Breast epithelium (tissue), 4 donors: ENCODE measurements at places on chromosomes 13 and 19.

- peak; percentile 76 for DNase-seq
Observed at GRCh38 chr19:7550987-7551761, 15.7 kb downstream of the PNPLA6 start.

DNA sequence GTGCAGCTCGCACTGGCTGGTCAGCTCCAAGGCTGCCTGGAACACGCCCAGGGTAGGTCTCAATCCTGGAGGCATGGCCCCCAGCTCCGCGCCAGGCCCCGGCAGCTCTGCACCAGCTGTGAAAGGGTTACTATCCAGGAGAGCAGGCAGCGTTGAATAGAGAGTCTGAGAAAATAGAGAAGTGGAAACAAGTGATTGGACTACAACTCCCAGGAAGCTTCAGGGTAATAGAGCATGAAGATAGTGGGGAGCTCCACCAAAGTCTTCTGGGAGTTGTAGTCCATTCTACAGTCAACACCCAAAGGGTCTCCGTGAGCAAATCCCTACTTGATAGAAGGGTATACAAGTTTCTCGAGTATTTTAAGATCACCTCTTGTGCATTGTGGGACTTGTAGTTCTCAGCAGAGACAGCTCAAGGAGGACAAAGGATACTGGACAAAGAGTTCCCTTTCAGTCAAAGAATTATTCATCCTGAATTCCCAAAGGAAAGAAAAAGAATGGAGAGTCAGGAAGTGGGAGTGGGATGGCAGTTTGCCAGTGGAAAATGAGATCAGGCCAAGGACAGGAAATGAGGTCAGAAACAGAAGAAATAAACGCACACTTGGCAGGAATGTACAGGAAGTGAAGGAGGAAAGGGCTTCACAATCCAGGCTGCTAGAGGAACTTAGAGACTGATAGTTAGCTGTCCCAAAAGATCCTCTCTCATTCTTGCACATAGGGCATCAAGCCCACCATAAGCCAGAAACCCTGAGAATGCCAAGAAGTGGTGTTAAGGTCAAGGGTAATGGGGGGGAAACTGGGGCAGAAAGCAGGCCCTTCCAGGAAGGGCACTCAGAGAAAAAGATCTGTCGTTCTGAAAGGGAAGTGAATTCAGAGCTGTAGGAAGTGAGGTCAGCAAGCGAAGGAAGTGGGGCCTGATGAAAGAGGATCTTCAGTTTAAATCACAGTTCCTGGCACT lies 5.5 kb upstream of the MAMSTR start:
- DNase-seq, result no peak

GRCh38 chr19:9847087-9847671 lies 12.1 kb downstream of the PIN1 start:
- DNase-seq, result no peak

DNA sequence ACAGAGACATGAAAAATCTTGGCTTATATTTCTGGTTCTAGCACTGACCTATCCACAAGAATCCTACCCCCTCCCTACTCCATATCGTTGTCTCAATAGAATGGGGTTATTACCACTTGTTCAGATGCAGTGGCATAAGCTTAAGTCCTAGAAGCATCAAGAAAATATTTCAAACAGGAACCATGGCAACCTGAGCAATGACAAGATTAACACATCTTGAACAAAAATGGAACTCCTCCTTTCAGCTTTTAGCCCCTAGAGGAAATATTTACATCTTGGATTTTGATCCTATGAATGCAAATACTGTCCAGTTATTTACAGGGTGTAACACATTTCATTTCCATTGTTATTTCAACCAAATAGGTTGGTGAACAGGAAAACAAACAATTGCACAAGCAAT lies 46.1 kb upstream of the TSC22D1 start:
- no peak for DNase-seq

- peak; percentile 88 for DNase-seq
Observed at GRCh38 chr19:16702123-16702522, 17.5 kb upstream of the NWD1 start.

- peak; percentile 51 for DNase-seq
Observed at GRCh38 chr19:49809160-49809940, 3.7 kb downstream of the FUZ start.

GRCh38 chr13:25059958-25060357 lies 36.0 kb upstream of the PABPC3 start:
- DNase-seq, result no peak

GRCh38 chr13:85828094-85828684 lies 29.0 kb upstream of the SLITRK6 start:
- DNase-seq, result no peak

DNA sequence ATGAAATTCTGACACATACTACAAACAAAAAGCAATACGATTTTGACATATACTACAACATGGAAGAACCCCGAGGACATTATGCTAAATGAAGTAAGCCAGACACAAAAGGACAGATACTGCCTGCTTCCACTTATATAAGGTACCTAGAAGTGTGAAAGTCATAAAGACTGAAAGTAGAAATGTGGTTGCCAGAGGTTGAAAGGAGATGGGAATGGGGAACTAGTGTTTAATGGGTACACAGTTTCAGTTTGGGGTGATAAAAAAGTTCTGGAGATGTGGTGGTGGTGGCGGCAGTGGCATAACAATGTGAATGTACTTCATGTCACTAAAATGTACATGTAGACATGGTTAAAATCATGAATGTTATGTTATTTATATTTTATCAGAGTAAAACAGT lies 12.1 kb upstream of the NDFIP2 start:
- no peak for DNase-seq

DNA sequence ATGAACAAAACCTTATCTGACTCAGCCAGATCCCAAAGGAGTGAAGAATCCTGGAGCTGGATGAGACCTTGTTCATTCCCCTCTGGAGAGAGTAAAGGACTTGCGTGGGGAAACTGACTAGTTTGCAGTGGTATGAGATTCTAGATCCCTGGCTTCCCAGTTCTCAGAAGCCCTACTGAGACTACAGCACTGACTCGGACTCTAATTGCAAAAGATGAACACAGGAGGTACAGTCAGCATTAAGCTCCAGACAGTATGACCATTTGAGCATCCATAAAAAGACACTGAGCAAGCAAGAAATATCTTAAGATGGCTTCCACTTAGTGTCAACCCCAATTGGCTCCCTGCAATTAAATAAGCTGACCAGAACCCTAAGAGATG lies 6.8 kb downstream of the ZC3H4 start:
- DNase-seq, result no peak

GRCh38 chr13:107576430-107576829 lies 638.9 kb downstream of the LIG4 start:
- no peak for DNase-seq

- DNase-seq, result no peak
Observed at GRCh38 chr19:31167690-31168089, 181.5 kb downstream of the TSHZ3 start.

- DNase-seq, result no peak
Observed at GRCh38 chr13:32278426-32278825, 36.7 kb downstream of the ZAR1L start.

GRCh38 chr13:70788074-70788473 lies 679.8 kb upstream of the KLHL1 start:
- DNase-seq, result no peak

DNA sequence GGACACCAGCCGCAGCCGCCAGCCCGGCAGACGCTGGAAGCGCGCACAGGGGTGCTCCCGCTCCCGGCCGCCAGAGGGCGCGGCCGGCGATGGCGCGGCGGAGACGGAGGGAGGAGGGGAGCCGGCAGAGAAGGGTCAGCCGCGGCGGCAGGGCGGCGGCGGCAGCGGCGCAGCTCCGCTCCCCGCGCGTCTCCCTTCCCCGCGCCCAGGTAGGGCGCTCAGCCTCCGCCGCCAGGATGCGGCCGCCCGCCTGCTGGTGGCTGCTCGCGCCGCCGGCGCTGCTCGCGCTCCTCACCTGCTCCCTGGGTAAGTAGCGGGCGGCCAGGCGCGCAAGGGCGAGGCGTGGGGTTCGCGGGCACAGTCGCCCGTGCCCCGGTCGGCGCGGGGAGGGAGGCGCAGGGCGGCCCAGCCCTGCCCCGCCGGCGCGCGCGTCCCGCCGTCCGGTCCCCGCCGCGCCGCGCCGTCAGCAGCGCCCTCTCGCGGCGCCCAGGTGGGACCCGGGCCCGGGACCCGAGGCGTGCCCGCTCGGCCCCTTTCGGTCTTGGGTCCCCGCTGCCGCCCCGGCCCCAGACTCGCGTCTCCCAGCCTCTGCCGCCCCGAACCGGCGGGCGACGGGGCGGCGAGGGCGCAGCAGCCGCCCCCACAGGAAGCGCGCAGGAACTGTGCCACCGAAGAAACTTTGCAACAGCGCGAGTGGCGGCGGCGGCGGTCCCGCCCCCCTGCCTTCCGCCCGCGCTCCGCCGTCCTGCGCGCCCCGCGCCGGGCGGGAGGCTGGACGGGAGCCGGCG lies at the start of gene B3GLCT:
Gene B3GLCT, plus strand, starts transcription at position 127 of the 788 bp plus-strand sequence. Its CDS starts 110 bp downstream, at position 237.
- DNase-seq, result peak; percentile 77

GRCh38 chr19:6416658-6417405 lies 7.8 kb downstream of the KHSRP start:
- DNase-seq, result no peak

GRCh38 chr19:45508861-45509691 lies 1.8 kb downstream of the VASP start:
- peak; percentile 83 for DNase-seq

- no peak for DNase-seq
Observed at GRCh38 chr19:43362179-43362578, 8.7 kb downstream of the CD177 start.

GRCh38 chr19:55503502-55504251 lies 15.4 kb downstream of the SSC5D start:
- DNase-seq, result peak; percentile 91

DNA sequence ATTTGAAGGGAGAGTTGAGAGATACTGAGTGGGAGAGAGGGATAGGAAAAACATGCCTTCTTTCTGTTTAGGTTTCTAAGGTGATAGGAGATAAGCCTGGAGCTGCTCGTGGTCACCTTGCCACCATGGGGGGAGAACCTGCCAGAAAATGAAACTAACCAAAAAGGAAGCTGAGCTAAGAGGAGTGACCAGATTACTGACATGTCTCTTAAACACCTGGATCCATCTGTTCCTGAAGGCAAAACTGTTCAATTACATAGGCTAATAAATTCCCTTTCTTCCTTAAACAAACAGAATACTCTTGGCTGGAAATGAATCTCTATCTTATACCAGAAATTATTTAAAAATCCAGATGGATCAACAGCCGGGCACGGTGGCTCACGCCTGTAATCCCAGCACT lies 27.3 kb downstream of the ZNF473 start:
- DNase-seq, result no peak

DNA sequence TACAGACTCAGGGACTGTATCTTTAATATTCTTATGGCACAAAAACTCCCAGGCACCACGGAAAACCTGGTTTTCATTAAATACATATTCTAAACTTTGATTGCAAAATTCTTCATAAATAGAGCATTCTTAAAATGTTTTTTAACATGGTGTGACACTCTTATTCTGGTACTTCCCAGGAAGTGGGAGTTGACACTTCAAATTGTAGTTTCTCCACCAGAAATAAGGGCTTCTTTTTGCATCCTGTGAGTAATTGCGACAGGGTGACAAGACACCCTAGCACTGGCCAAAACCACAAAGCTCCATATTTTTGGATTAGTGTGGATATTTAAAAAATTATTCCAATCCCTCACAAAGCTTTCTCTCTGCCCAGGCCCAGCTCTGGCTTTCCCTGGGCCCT lies 43.6 kb upstream of the MTIF3 start:
- DNase-seq, result no peak

DNA sequence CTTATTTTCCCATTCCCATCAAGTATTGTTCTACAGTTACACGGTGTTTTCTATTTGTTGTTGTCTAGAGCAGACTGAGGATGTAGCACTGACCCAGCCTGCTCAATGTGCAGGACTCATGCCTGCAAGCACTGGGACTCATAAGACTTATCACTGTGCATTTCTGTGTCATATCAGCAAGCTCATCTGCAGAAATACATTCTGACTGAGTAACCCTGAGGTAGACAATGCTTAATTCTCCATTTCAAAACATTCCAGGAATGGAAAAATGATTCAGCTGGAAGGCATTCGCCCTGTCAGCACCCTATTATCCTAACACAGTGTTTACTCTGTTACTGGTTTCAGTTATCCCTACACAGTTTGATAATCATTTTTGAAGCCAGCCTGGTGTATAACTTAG lies 2506.4 kb downstream of the PCDH9 start:
- DNase-seq, result no peak

DNA sequence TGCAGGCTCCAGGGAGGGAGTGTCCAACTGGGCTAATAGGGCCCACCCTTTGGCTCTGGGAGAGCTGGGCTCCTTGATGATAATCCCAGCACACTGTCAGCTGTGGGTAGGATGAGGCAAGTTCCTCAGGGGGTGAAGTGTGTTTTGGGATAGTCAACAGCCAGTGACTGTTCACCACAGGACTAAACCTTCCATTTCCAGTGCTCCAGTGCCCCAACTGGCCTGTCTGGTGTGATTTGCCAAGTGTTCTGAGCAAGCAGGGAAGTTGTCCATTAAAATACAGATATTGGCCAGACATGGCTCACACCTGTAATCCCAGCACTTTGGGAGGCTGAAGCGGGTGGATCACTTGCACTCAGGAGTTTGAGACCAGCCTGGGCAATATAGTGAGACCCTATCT lies 150.9 kb downstream of the TM9SF2 start:
- no peak for DNase-seq
